Activated T-helper 2 cell treated with anti-CD3 and anti-CD28 coated beads, Interferon-gamma antibody, Interleukin-2, Interleukin-4, amounts not matched to agents 10 μg/mL and 5 μg/mL and 100 μg/mL, durations not matched to agents 14 hours and 24 hours and 36 hours (primary cell): ENCODE measurements at places on chromosomes 1 and 21. TPM values are rescaled to one million over a fixed set of nuclear protein-coding genes. Genes with fewer than 3 reads are reported as not detected.

DNA sequence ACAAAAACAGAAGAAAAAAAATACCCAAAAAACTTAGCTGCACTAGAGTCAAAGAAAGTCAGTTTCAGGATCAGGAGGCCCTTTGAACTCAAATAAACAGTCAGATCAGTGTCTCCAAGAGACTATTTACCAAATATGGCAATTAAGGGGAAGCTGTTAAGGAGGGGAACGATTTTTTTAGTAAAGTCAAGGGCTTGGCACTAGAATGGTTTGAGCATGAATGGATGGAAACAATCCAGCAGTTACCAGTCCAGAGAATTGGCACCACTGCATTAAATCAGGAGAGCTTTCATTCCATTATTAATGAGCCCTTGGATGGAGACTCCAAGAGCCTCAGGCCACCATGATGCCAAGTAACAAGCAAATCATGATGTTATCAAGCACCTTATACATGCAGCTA, 7.2 kb downstream of the TRAPPC3 start:
- H3K4me1 ChIP-seq: peaks cover 29% of the 10 kb centered on the region
- DNase-seq: no peak

GRCh38 chr1:167332503-167332902, 111.8 kb downstream of the POU2F1 start:
- H3K27ac ChIP-seq: no peak overlapping the region
- peaks cover 17% of the 10 kb centered on the region for H3K36me3 ChIP-seq
- H3K4me3 ChIP-seq: no peak overlapping the region
- H3K27me3 ChIP-seq: no peaks in the 10 kb centered on the region
- peaks cover 24% of the 10 kb centered on the region for H3K4me1 ChIP-seq
- DNase-seq: no peak

Gene PYHIN1
- 7.4 and 10.0 TPM in 2 replicates for total RNA-seq

Gene TSPAN2
- total RNA-seq: 0.27 and 0.76 TPM in 2 replicates

Gene AMY2B
- 3.2 and 3.5 TPM in 2 replicates for total RNA-seq

Gene C1orf115
- total RNA-seq: 0.11 TPM in 1 of 2 replicates, not detected in the other

- H3K36me3 ChIP-seq: peaks cover 15% of the 10 kb centered on the region
- DNase-seq: no peak
- H3K27ac ChIP-seq: peak overlapping the region; percentile 10
- peaks cover 21% of the 10 kb centered on the region for H3K4me1 ChIP-seq
These were observed 184.7 kb downstream of the TOMM20 start for GRCh38 chr1:234943836-234944402.

DNA sequence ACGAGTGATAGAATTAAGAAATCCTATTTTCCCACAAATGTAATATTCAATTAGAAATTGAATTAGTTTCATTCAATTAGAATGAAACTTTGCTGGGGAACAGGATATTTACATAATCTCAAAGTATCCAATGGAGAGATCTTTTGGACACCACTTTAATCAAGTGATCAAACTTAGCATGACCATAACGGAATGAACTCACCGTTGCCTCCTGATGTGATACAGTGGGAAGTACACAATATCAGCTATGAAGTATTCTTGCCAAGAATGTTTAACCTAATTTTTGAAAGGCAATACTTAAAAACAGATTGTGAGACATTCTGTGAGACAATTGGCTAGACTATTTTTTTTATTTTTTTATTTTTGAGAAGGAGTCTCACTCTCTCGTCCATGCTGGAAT, 16.6 kb downstream of the CDKN2C start:
- no peak for DNase-seq
- no peak overlapping the region for H3K27ac ChIP-seq
- H3K27me3 ChIP-seq: peaks cover 41% of the 10 kb centered on the region
- H3K36me3 ChIP-seq: no peaks in the 10 kb centered on the region
- H3K4me1 ChIP-seq: no peaks in the 10 kb centered on the region

GRCh38 chr1:221344693-221345092, 397.2 kb downstream of the DUSP10 start:
- H3K36me3 ChIP-seq: no peaks in the 10 kb centered on the region
- DNase-seq: no peak
- no peak overlapping the region for H3K4me3 ChIP-seq
- peaks cover 2% of the 10 kb centered on the region for H3K27me3 ChIP-seq
- H3K27ac ChIP-seq: no peak overlapping the region

- peak overlapping the region; percentile 82 for H3K4me3 ChIP-seq
- no peaks in the 10 kb centered on the region for H3K36me3 ChIP-seq
- peaks cover 49% of the 10 kb centered on the region for H3K27me3 ChIP-seq
- no peak for DNase-seq
- peak overlapping the region; percentile 57 for H3K27ac ChIP-seq
- peaks cover 41% of the 10 kb centered on the region for H3K4me1 ChIP-seq
These were observed 805 bp downstream of the NRIP1 start for GRCh38 chr21:15063814-15064575.

Gene GJB4
- not detected in 2 replicates for total RNA-seq

Gene TGFB2
- total RNA-seq: 0.05 TPM in 1 of 2 replicates, not detected in the other

DNA sequence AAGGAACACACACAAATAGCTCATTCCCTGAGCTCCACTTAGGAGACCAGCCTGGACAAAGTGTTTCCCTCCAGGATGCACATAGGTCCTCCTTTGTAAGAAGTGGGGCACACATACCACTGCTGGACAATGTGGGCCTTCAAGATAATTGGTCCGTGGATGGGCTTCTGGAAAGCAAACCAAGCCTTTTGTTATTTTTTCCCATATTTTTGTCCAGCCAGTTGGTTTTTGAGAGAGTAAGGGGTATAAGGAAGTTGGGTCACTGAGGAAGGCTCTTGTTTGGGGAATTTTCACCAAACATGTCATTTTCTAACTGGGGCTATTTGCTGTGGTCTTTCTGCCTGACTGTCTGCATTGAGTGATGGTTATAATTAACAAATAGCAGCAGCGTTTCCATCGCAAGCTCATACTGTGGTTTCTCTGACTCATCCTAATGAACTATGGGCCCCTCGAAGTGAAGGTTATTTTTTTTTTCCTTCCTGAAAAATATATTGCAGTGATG, 306.3 kb upstream of the DUSP10 start:
- no peak overlapping the region for H3K4me3 ChIP-seq
- no peak for DNase-seq
- no peak overlapping the region for H3K27ac ChIP-seq
- peaks cover 11% of the 10 kb centered on the region for H3K4me1 ChIP-seq
- no peaks in the 10 kb centered on the region for H3K27me3 ChIP-seq

Gene CITED4
- 3.6 and 4.2 TPM in 2 replicates for total RNA-seq

DNA sequence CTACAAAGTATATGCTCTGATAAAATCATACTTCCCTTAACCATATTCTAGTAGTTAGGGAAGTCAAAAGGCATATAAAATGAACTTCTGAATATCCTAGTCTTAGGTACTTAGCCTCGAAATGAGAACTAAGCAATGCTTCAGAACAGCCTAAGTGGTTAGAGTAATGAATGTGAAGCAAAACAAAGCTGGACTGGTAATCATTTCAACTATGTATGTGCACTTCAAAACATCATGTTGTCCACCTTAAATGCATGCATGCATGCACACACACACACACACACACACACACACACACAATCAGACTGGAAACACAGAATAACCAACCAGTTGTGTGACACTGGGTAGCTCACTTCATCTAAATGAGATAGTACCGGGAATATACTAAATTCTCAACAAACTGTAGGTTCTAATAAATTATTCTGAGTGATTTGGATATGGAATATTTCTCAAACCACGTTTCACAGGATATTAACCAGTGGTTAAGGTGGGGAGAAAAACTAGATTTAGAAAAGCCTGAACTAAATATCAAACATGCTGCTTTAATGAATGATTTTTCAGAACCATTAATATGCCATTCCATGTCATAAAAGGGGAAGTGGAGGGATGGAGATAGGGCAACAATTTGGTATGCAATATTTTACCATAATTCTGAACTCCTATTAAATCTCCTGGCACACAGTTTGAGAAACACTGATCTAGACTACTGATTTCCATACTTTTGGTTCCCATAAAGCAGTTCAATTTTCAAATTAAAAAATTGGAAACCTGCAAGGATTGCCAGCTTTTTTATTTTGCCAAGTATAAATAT, 19.5 kb downstream of the RNF115 start:
- peaks cover 8% of the 10 kb centered on the region for H3K4me1 ChIP-seq
- peaks cover 22% of the 10 kb centered on the region for H3K36me3 ChIP-seq
- DNase-seq: no peak

DNA sequence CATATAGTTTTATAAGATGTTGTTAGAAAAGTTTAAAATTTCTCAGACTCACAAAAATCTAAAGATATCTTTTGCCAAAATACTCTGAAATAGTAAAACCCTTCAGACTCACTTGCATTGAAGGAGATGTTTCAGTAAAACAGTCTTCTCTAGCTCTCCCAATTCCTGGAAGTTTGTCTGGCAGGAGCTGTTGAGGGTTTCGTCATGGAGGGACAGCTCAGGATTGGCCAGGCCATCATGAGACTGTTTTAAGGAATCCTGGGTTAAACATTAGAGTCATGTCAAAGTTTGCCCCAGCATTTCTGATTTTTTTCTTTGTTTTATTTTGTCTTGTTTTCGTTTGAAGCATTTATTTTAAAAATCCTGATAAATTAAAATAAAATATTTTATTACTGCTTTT, 293.8 kb upstream of the PBX1 start:
- H3K27me3 ChIP-seq: no peaks in the 10 kb centered on the region
- no peak overlapping the region for H3K4me3 ChIP-seq
- DNase-seq: no peak
- no peaks in the 10 kb centered on the region for H3K36me3 ChIP-seq
- H3K27ac ChIP-seq: no peak overlapping the region

Gene SAMD11
- not detected in 2 replicates for total RNA-seq

DNA sequence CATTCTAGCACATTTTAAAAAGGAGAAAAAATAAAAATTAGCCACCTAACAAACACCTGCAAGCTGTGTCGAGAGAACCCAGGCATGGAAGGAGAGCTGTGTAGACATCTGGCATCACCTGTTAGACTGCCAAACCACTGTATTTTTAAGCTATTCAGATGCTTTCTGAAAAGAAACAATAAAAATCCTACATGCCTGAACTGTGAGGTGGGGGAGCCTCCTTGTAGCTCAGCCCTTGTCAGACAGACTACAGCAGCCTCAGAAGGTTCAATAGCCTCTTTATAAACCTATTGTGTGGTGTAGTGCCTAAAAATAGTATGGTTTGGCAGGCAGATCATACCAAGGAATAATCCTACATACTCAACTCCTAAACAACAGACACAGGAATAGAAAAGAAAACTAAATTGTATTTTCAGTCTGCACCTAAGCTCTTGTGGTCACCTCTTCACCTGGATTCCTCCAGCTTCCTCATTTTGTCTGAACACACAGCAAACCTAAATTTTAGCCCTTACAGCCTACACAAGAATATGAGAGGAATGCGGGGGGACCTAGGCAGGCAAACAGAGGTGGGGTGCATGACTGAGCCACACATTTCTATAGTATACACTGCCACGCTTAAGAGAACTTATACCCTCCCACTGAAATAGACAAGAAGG, 67.0 kb downstream of the SIPA1L2 start:
- peaks cover 1% of the 10 kb centered on the region for H3K27me3 ChIP-seq
- no peaks in the 10 kb centered on the region for H3K36me3 ChIP-seq
- no peaks in the 10 kb centered on the region for H3K4me1 ChIP-seq
- H3K4me3 ChIP-seq: no peak overlapping the region
- no peak overlapping the region for H3K27ac ChIP-seq

Gene KCNE1
- total RNA-seq: 0.37 and 0.46 TPM in 2 replicates

GRCh38 chr1:207217778-207218511, 103.5 kb upstream of the CD55 start:
- peaks cover 6% of the 10 kb centered on the region for H3K4me1 ChIP-seq
- H3K27me3 ChIP-seq: peaks cover 2% of the 10 kb centered on the region
- DNase-seq: no peak

DNA sequence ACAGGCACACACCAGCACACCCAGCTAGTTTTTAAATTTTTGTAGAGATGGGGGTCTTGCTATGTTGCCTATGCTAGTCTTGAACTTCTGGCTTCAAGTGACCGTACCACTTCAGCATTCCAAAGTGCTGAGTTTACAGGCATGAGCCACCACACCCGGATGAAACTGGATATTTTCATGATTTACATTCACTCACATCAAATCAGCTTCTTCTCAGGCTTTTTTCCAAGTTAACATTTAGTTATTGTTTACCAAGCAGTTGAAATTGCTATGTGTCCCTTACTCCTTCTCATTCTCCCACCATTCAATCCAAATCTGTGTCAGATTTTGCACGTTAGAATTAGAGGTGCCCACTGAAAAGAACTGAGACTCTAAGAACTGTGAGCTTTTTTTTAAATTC, 18.4 kb downstream of the RIT1 start:
- no peak overlapping the region for H3K4me3 ChIP-seq
- peaks cover 7% of the 10 kb centered on the region for H3K36me3 ChIP-seq
- H3K4me1 ChIP-seq: peaks cover 13% of the 10 kb centered on the region
- DNase-seq: no peak
- H3K27me3 ChIP-seq: no peaks in the 10 kb centered on the region
- peak overlapping the region; percentile 8 for H3K27ac ChIP-seq

DNA sequence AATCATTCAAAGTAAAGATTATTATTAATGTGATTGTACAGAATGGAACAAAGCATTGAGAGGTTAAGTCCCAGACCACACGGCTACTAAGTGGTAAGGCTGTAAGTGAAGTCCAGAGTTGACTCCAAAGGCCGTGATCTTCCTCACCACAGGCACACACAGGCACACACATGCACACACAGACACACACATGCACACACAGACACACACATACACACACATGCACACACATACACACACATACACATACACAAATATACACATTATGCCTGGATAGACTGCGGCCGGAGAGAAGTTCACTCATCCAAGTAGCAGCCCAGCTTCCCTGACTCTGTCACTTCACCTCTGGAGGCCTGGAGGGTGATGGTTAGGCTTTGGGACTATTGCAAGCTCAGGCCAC, 121.9 kb downstream of the HLX start:
- H3K36me3 ChIP-seq: no peaks in the 10 kb centered on the region
- no peak overlapping the region for H3K27ac ChIP-seq
- no peak overlapping the region for H3K4me3 ChIP-seq
- H3K27me3 ChIP-seq: no peaks in the 10 kb centered on the region

Gene COQ8A
- total RNA-seq: 28.0 and 30.4 TPM in 2 replicates

GRCh38 chr1:86774305-86775295, 70.2 kb downstream of the SH3GLB1 start:
- no peak for DNase-seq
- peaks cover 22% of the 10 kb centered on the region for H3K4me1 ChIP-seq
- no peaks in the 10 kb centered on the region for H3K36me3 ChIP-seq
- peak overlapping the region; percentile 77 for H3K27ac ChIP-seq
- H3K27me3 ChIP-seq: no peaks in the 10 kb centered on the region

DNA sequence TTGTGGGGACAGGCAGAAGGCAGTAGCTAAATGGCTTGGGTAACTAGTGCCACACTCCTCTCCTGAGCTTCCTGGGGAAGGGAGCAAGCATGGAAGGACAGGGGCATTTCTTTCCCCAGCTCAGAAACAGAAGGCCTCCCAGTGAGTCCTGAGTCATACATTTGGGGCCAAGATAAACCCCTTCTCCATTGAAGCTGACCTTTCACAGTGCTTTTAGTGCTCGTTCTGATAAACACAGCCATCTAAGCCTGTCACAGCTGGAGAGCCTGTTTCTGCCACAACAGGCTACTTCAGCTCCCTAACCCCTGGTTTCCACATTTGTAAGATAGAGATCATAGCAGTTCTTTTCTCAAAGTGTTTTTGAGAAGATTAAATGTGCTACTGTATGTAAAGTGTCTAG, 374.0 kb downstream of the LMX1A start:
- no peaks in the 10 kb centered on the region for H3K36me3 ChIP-seq
- no peaks in the 10 kb centered on the region for H3K4me1 ChIP-seq
- no peak overlapping the region for H3K4me3 ChIP-seq
- no peak overlapping the region for H3K27ac ChIP-seq
- no peak for DNase-seq
- H3K27me3 ChIP-seq: no peaks in the 10 kb centered on the region

Gene GNAT2
- total RNA-seq: 0.18 TPM in 1 of 2 replicates, not detected in the other
